Spinal cord (tissue), 10 donors: ENCODE measurements at places on chromosomes 5 and 9.
A peak's percentile ranks its signal among the peaks of the same experiment; 100 is the strongest.

GRCh38 chr5:134877159-134877558 lies 3.0 kb downstream of the TXNDC15 start:
- no peak overlapping the region for H3K4me3 ChIP-seq
- peaks cover 3% of the 10 kb centered on the region for H3K36me3 ChIP-seq
- no peak overlapping the region for H3K27ac ChIP-seq
- DNase-seq = no peak
- no peaks in the 10 kb centered on the region for H3K27me3 ChIP-seq
- H3K4me1 ChIP-seq = peaks cover 22% of the 10 kb centered on the region

DNA sequence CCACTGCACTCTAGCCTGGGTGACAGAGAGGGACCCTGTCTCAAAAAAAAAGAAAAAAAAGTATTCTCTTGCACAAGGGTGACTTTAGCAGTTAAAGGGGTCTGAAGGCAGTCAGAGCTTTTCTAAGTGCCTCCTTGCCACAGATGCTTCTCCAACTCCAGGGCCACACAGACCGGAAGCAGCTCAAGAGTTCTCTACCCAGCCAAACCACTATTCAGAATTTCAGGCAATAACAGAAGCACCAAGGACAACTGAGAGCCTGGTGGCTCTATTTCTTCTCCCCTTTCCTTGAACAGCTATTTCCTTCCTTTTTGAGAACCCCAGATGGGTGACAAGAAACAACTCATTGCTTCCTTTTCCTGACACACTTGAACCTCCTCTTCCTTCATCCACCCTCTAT lies 2.2 kb downstream of the FAM219A start:
- H3K36me3 ChIP-seq = no peaks in the 10 kb centered on the region
- H3K27me3 ChIP-seq = no peaks in the 10 kb centered on the region
- no peak overlapping the region for H3K4me3 ChIP-seq
- DNase-seq = no peak
- H3K27ac ChIP-seq = no peak overlapping the region
- H3K4me1 ChIP-seq = peaks cover 41% of the 10 kb centered on the region

GRCh38 chr5:135458921-135459331 lies 6.8 kb upstream of the TIFAB start:
- DNase-seq = no peak
- H3K27ac ChIP-seq = no peak overlapping the region
- H3K36me3 ChIP-seq = no peaks in the 10 kb centered on the region
- peaks cover 27% of the 10 kb centered on the region for H3K4me1 ChIP-seq

DNA sequence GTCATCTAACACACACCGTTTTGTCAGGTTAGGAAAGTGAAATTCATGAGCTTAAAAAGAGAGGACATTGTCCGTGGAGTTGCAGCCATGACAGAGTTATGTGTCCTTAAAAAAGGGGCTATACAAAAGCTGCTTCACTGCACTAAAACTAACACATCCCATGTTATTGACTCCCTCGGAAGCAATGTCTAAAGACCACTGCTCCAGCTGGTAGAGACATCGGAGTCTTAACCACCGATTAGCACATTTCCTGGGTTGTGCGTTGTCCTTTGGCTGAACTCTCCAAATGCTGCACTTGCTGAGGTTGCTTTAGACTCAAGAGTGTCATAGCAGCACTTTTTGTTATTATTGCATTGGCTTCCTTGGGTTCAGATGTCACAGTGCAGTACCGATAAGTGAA lies 128.3 kb upstream of the C9orf72 start:
- DNase-seq = peak; percentile 77
- H3K27ac ChIP-seq = no peak overlapping the region
- H3K36me3 ChIP-seq = no peaks in the 10 kb centered on the region
- H3K27me3 ChIP-seq = no peaks in the 10 kb centered on the region
